ENCODE measurements at places on chromosomes 12 and 14. TPM values are rescaled to one million over a fixed set of nuclear protein-coding genes. Genes with fewer than 3 reads are reported as not detected.

GRCh38 chr14:69614592-69614991 is 3.2 kb downstream of the SUSD6 start:
- DNase-seq: peak; percentile 61

DNA sequence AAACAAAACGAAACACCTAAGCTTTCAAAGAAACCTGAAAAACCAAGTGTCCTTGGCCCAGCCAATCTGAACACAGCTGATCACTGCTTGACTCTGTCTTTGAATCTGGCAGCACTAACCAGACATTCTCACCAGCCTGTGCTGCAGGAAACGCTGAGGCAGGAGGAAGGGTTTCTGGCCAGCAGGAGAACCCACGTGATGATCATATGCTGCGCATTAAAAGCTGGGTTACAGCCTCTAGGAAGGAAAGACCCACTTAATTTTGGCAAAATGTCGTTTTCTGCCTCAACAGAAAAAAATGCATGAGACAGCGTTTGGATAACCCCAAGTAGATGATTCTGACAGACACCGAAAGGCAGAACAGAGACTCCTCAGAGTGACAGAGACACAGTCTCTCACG is 9.8 kb downstream of the APPL2 start:
- DNase-seq: peak; percentile 96

- DNase-seq: no peak
These were observed 286.6 kb downstream of the C12orf75 start for GRCh38 chr12:105616971-105617540.

ZDHHC22 gene
- 0.25 TPM for total RNA-seq

- DNase-seq: no peak
These were observed 5.8 kb downstream of the LRIG3 start for GRCh38 chr12:58914457-58914856.

All from G401 (cell line).